Osteocyte (in vitro differentiated cells): ENCODE measurements at places on chromosomes 6 and 20. TPM values are rescaled to one million over a fixed set of nuclear protein-coding genes. Genes with fewer than 3 reads are reported as not detected.

- H3K36me3 ChIP-seq, result no peaks in the 10 kb centered on the region
- H3K27ac ChIP-seq, result no peak overlapping the region
- DNase-seq, result no peak
- H3K4me1 ChIP-seq, result peaks cover 7% of the 10 kb centered on the region
- H3K27me3 ChIP-seq, result peaks cover 6% of the 10 kb centered on the region
Observed at GRCh38 chr6:142304241-142304640, 2.4 kb downstream of the ADGRG6 start.

GRCh38 chr6:119568580-119568979, 219.0 kb upstream of the MAN1A1 start:
- H3K27me3 ChIP-seq, result peaks cover 15% of the 10 kb centered on the region
- H3K36me3 ChIP-seq, result no peaks in the 10 kb centered on the region
- H3K4me1 ChIP-seq, result no peaks in the 10 kb centered on the region
- no peak for DNase-seq

DNA sequence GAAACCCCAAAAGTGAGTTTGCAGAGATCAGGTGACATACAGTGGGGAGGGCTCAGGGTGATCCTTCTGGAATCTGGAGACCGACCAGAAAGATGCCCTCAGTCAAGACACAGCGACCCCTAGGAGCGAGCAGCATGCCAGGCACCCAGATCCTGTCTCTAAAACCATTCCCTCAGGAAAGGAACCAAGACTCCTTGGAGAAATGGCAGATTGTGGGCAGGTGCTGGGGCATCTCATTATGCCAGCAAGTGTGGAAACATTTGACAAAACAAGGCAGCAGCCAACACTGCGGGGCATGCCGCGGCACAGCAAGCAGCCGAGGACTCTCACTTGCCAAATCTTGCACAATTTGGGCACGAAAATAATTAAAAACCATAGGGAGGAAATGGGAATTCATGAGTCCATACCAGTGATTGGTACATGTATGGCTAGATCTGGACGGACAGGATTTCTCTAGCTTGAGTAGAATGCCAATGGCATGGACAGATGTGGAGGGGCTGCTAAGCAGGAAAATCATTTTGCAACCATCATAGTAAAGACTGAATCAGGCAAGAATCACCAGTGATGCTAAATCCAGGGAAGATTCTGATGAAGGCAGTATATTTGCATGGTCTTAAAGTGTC, 76.9 kb downstream of the GINS1 start:
- no peaks in the 10 kb centered on the region for H3K27me3 ChIP-seq
- no peak for DNase-seq

- peaks cover 2% of the 10 kb centered on the region for H3K27me3 ChIP-seq
- H3K4me1 ChIP-seq, result no peaks in the 10 kb centered on the region
- no peak overlapping the region for H3K4me3 ChIP-seq
- no peaks in the 10 kb centered on the region for H3K36me3 ChIP-seq
Observed at GRCh38 chr20:19583532-19584175, 174.4 kb upstream of the RIN2 start.

DNA sequence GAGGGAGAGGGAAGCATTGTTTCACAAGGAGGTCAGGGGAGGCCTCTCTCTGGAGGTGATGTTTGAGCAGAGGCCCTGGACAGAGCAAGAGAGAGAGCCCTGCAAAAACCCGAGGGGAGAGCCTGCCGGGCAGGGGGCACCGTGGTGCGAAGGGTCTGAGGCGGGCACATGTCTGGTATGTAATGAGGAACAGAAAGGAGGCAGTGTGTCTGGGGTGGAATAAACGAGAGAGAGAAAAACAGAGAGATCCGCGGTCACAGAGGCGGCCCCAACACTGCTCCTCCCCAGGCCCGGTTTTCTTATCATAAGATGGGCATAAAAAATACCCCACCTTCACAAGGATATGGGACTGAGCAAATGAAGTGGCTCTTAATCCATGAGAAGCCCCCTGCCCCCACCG, 119.2 kb downstream of the PREX1 start:
- peaks cover 2% of the 10 kb centered on the region for H3K36me3 ChIP-seq
- no peak for DNase-seq
- peaks cover 20% of the 10 kb centered on the region for H3K4me1 ChIP-seq
- no peak overlapping the region for H3K27ac ChIP-seq

DNA sequence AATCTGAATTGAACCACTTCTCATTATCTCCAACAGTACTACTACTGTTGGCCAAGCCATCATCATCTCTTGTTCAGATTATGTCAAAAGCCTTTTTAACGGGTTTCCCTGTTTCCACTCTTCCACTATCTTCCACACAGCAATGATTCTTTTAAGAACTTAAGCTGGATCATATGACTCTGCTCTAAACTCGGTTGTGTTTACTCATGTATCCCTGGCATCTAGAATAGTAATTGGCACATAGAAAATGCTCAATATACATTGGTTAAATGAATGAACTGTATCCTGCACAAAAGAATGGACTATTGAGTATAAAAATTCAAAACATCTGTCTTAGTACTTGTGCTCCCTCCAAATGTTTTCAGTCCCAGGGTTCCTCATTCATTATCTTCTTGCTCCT, 2.8 kb upstream of the COX7A2 start:
- no peak overlapping the region for H3K4me3 ChIP-seq
- no peak for DNase-seq
- H3K27me3 ChIP-seq, result no peaks in the 10 kb centered on the region
- no peak overlapping the region for H3K27ac ChIP-seq
- H3K4me1 ChIP-seq, result peaks cover 25% of the 10 kb centered on the region

GRCh38 chr6:100267721-100268123, 197.0 kb downstream of the SIM1 start:
- peak overlapping the region; percentile 89 for H3K27ac ChIP-seq
- no peaks in the 10 kb centered on the region for H3K27me3 ChIP-seq
- peak overlapping the region; percentile 15 for H3K4me3 ChIP-seq
- H3K4me1 ChIP-seq, result peaks cover 59% of the 10 kb centered on the region
- no peaks in the 10 kb centered on the region for H3K36me3 ChIP-seq

GRCh38 chr6:113829696-113830045, 27.5 kb upstream of the MARCKS start:
- DNase-seq, result no peak
- peaks cover 12% of the 10 kb centered on the region for H3K4me1 ChIP-seq
- peak overlapping the region; percentile 8 for H3K27ac ChIP-seq
- no peak overlapping the region for H3K4me3 ChIP-seq

- DNase-seq, result no peak
- peaks cover 24% of the 10 kb centered on the region for H3K4me1 ChIP-seq
- no peak overlapping the region for H3K27ac ChIP-seq
- H3K4me3 ChIP-seq, result no peak overlapping the region
- peaks cover 2% of the 10 kb centered on the region for H3K27me3 ChIP-seq
Observed at GRCh38 chr6:2861060-2861821, 19.6 kb upstream of the SERPINB1 start.

DNA sequence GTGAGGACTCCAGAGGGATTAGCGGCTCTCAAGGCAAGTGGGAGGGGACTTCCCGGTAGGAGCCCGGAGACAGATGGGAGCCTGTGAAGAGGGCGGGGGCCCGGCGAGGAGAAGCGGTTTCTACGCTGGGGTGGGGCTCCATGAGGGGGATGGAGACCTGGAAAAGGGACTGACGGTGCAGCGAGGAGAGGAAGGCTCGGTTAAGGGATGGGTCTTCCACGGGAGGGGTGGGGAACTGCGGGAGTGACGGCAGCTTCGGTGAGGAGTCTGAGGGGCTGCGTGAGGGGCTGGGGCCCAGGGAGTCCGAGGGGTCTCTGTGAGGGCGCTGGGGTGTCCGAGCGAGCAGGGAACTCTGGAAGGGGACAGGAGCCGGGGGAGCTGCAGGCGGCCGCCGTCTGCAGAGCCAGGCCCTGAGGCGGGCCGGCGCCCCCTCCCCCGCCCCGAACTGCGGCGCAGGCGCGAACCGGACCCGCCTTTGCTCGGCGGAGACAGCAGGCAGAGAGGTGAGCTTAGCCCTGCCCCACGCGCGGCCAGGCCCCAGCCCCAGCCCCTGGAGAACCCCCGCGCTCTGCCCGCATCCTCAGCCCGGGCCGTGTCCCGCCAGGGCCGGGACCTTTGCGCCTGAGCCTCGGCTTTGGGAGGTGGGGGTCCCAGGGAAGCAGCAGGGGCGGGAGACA, at the start of gene NRSN2:
NRSN2 (plus strand) TSS at position 472 of the 677 bp plus-strand sequence. CDS start 2,533 bp downstream, outside the sequence.
- peaks cover 16% of the 10 kb centered on the region for H3K4me1 ChIP-seq
- peak within 1 kb of the TSS; percentile 99 for H3K27ac ChIP-seq
- H3K4me3 ChIP-seq, result peak within 1 kb of the TSS; percentile 97
- DNase-seq, result peak; percentile 88
- peaks cover 10% of the 10 kb centered on the region for H3K36me3 ChIP-seq

DNA sequence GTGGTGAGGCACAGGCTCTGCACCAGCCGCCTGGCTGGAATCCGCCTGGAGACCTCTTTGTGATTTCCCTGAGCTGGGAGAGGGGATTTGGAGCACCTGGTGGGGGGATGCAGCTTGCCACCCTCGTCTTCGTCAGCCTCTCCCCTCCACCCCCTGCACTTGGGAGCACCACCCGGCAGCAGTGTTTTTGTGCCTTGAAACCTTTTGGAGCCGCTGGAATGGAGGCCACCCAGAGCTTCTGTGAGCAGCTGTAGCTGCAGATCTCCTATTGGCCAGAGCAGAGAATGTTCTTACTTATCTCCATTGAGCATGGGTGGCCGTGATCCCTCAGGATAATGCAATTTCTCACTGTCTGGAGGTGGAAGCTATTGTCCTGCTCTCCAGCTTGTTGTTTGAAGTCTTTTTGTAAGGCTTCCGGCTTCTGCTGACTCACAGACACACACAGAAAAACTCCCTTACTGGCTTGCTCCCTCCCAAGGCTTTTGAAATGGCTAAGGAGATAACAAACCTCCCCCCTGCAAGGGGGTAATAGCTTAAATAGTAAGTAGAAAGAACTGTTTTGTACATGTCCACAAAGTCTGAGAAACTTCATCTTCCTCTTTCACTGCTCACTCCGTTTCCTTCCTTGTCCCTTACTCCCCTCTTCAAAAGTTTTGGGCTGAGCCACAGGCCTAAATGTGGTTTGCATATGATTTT, 271.2 kb downstream of the PRL start:
- peaks cover 22% of the 10 kb centered on the region for H3K4me1 ChIP-seq
- peak overlapping the region; percentile 9 for H3K27ac ChIP-seq
- no peak for DNase-seq
- no peaks in the 10 kb centered on the region for H3K36me3 ChIP-seq

DNA sequence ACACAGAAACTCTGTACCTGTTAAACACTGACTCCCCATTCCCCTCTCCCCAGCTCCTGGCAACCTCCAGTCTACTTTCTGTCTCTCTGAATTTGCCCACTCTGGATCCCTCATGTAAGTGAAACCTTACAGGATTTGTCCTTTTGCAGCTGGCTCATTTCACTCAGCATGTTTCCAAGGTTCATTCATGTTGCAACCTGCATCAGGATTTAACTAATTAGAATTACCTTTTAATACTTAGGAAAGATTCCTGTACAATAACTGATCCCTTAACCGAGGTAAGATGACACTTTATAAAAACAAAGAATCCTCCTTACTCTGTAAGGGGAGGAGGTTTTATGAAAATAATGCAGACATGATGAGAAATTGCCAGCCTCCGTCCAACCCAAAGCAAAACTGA, 113.1 kb upstream of the MTHFD1L start:
- DNase-seq, result no peak
- H3K27me3 ChIP-seq, result peaks cover 16% of the 10 kb centered on the region
- H3K4me1 ChIP-seq, result peaks cover 18% of the 10 kb centered on the region

GRCh38 chr6:50842861-50843384, 24.3 kb downstream of the TFAP2B start:
- H3K27ac ChIP-seq, result no peak overlapping the region
- peaks cover 11% of the 10 kb centered on the region for H3K4me1 ChIP-seq
- DNase-seq, result no peak
- H3K36me3 ChIP-seq, result peaks cover 31% of the 10 kb centered on the region

GRCh38 chr20:41138475-41139226, 1.3 kb downstream of the PLCG1 start:
- H3K4me1 ChIP-seq, result peaks cover 62% of the 10 kb centered on the region
- H3K4me3 ChIP-seq, result peak overlapping the region; percentile 89
- no peaks in the 10 kb centered on the region for H3K36me3 ChIP-seq

DNA sequence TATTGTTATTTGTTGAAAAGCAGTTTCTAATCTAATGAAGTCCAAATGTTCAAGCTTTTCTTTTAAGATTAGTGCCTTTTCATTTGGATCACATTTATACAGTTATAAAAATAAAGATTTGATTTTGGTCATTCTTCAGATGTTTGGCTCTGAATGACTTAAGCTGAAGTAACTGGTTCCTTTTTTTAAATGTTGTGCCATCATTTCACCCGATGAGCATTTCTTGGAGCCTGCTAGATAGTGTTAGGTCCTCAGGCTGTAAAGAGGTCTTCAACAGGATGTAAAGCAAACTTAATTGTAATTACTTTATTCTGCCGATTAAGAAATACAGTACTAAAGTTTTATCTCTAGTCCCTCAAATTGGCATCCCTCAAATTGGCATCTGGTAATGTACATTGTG, 41.2 kb upstream of the ASIP start:
- H3K4me1 ChIP-seq, result no peaks in the 10 kb centered on the region
- H3K36me3 ChIP-seq, result no peaks in the 10 kb centered on the region
- no peak overlapping the region for H3K27ac ChIP-seq
- DNase-seq, result no peak
- no peak overlapping the region for H3K4me3 ChIP-seq
- peaks cover 55% of the 10 kb centered on the region for H3K27me3 ChIP-seq

DNA sequence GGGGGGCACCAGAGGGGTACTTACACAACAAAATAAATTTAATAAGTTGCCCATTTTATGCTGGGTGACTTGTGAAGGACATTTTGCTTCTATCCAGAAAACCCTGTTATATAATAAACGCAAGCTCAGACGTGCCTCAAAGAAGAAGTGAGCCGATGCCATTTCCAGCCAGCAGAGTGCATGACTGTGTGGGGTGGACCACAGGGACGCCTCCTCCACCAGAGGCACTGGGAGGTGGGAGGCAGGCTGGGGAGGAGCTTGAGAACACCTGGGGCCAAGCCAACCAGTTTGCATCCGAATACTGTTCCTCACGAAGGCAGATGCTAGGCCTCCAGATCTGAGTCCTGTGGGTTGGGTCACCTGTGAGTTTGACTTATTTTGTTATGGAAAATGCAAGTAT, 363.8 kb downstream of the RNGTT start:
- H3K27ac ChIP-seq, result no peak overlapping the region
- H3K4me3 ChIP-seq, result no peak overlapping the region
- DNase-seq, result no peak
- H3K27me3 ChIP-seq, result no peaks in the 10 kb centered on the region
- H3K36me3 ChIP-seq, result no peaks in the 10 kb centered on the region
- no peaks in the 10 kb centered on the region for H3K4me1 ChIP-seq

- no peak overlapping the region for H3K4me3 ChIP-seq
- H3K27me3 ChIP-seq, result peaks cover 2% of the 10 kb centered on the region
- no peak overlapping the region for H3K27ac ChIP-seq
- DNase-seq, result no peak
- H3K4me1 ChIP-seq, result no peaks in the 10 kb centered on the region
Observed at GRCh38 chr6:46882645-46883044, 39.1 kb downstream of the ADGRF5 start.

GRCh38 chr6:9380568-9380967, 945.2 kb upstream of the SLC35B3 start:
- H3K27me3 ChIP-seq, result no peaks in the 10 kb centered on the region
- no peaks in the 10 kb centered on the region for H3K36me3 ChIP-seq
- H3K4me1 ChIP-seq, result no peaks in the 10 kb centered on the region
- H3K27ac ChIP-seq, result no peak overlapping the region
- no peak overlapping the region for H3K4me3 ChIP-seq

GRCh38 chr6:87742106-87742505, 40.1 kb upstream of the AKIRIN2 start:
- H3K4me1 ChIP-seq, result peaks cover 3% of the 10 kb centered on the region
- H3K36me3 ChIP-seq, result no peaks in the 10 kb centered on the region
- H3K4me3 ChIP-seq, result no peak overlapping the region
- no peak overlapping the region for H3K27ac ChIP-seq

CTSZ gene
- 17.2 and 17.5 TPM in 2 replicates for total RNA-seq

LY6G6F gene
- total RNA-seq, result not detected in 2 replicates

PTP4A1 gene
- total RNA-seq, result 58.7 and 62.4 TPM in 2 replicates

BPI gene
- 7.7 and 8.5 TPM in 2 replicates for total RNA-seq

PPP1R14C gene
- total RNA-seq, result 0.46 and 0.60 TPM in 2 replicates

DAAM2 gene
- total RNA-seq, result 87.2 and 92.1 TPM in 2 replicates

SYNDIG1 gene
- 0.40 and 0.94 TPM in 2 replicates for total RNA-seq

SLC4A11 gene
- 2.4 and 3.2 TPM in 2 replicates for total RNA-seq

NHLRC1 gene
- total RNA-seq, result 1.0 and 1.5 TPM in 2 replicates
